ENCODE measurements at places on chromosomes 3 and 15.

DNA sequence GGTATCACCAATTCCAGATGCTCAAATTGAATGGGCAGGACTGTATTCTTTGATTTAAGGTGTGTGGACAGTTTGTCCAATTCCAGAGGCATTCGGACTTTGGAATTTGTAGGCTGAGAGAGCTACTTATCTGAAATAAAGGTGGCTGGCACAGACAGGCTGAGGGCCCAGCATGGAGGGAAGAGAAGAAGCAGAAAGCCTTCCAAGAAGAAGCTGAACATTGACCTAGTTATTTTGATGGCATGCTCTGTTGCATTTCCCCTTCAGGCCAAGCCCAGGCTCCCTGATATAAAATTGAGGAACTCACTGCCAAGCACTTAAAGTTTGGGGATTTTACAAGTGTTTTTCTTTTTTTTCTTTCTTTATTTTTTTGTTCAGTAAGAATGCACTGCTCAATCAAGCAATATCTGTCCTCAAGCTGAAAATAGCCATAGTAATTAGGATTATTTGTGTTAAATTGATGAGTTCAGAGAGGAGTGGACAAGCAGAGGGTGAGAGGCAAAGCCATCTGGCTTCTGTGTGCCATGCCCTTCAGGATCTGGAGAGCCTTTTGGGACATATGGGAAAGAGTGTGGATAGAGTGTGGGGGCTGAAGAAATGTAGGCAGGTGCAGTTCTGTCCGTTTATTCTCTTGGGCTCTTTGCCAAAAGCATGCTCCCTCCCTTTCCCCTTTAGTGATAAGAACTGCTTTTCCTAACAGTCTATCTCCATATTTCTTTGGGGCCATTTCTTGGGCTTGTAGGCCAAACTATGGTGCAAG is 148.9 kb downstream of the OXSM start:
- no peak for DNase-seq

- peak; percentile 77 for DNase-seq
Observed at GRCh38 chr3:188954590-188955208, 217.1 kb upstream of the TPRG1 start.

GRCh38 chr15:77032052-77032646 is 37.2 kb downstream of the PSTPIP1 start:
- no peak for DNase-seq

GRCh38 chr15:65377105-65377975 is 462 bp downstream of the IGDCC3 start:
- no peak for DNase-seq

DNA sequence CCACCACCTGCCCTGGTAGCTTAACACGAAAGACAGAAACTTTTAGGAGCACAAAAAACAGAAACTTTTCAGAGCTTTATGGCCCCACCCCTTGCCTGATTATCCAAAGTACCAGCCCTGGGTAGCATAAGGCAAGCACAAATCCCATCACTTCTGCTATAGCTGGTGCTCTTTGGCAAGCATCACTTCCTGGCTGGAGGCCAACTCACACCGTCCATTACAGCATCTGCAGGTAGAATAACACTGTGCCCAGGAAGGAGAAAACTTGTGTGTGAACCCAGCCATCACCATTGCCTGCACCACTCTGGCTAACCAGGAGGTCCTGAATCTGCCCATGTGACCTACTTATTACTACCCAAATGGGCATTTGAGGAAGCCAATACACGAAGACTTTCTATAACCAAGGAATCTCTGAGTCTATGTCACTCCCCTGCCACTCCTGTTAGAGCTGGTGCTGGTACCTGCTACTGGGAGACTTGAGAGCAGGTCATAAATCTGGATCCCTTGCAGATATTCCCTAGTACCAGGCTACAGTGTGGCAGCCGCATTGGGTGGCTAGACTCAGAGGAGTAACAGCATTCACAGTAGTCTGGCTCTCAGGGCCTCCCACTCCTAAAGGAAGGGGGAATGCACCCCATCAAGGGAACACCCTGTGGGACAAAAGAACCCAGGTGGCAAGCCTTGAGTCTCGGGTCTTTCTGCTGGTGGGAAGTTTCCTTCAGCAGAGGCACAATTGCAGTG is 73.3 kb upstream of the AKAP13 start:
- no peak for DNase-seq

DNA sequence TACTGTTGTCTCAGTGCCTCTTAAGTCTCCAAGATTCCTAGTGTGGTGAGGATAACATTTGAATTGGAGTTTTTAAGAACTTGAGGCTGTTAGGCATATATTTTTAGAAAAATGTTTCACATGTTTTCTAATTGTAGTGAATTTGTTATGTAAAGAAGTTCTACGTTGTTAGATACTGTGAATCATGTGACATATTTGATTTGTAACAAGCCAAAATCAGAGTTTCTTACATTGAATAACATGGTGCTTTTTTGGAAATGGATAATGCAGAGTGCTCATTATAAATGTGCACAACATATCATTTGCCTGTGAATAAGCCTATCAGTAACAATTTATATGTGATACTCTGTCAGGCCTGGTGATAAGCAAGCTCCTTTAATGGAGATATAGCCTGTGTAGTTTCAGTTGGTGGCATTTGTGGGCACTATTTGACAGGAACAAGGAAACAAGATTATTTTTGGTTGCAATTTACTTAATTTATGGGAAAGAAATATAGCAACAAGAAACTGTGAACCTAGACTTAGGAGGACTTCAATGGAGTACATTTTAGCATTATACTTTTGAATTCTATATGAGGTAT is 328.8 kb downstream of the ARPP21 start:
- DNase-seq, result no peak

GRCh38 chr3:187767266-187768012 is 22.2 kb upstream of the BCL6 start:
- no peak for DNase-seq

DNA sequence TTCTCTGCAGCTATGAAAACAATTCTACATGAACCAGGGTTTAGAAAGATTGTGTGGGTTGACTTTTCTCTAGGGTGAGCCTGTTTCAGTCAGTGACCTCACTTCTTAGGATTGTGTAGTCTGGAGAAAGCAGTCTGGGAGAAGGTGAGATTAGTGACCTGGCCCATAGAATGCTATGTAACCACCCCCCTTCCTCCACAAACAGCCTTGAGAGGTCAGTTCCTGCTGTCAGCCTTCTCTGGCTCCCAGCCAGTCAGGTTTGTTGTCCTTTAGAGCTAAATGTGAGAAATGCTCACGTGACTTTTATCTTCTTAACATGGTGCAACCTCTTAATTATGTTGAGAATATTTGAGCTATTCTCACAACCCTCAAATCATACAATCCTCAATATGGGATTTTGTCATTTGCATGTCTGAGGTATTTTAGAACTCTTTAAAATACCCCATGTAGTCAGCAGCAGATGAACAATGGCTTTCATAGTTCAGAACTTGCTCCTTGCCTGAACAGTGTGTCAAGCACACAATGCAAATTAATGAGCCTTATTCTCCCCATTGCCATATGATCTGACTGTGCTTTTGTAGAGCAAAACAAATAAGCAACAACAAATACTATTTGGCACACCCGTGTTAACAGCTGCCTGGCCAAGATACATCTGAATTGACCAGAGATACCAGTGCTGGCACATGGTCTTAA is 311.6 kb downstream of the CNTN6 start:
- DNase-seq, result no peak

DNA sequence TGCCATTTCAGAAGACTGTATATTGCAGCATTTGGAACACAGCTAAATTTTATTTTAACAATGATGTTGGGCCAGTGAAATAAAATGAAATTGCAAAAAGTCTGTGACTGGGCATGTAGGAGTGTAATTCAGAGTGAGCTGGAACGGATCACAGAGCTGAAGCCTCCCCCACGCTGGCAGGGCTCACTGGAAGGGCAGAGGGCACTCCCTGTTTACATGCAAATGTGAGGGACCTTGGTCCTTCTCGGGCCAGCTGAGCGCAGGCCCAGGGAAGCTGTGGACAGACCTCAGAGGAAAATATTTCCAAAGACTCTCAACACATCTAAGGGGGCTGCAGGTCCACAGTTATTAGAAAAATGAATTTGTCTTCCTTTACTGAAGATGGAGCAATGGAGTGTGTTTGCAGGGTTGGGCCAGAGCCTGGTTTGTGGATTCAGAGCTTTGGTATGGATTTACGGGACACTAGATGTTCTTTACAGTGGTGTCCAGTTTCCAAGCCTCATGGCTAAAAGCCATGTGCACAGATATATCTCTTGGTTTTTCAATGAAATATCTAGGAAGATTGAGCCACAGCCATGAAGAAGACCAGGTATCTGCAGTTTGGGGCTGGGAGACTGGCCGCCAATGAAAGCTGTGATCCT is 32.0 kb downstream of the TRPM1 start:
- no peak for DNase-seq

DNA sequence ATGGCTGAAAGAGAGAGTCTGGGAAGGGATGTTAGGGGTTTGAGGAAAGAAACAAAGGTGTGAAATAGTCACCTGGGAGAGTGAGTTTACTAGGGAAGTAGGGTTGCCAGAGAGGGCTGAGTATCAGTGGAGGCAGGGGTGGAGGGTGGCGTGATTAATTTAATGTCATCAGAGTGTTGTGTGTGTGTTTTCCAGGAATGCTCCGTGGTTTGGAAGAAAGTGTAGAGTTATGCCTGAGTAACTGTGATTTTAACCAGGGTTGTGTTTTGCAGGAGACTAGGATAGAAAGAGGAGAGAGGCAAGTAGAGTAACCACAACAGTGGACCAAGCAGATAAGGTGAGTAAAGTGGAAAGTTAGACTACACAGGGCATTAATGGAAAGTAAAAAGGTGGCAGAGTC is 27.2 kb downstream of the PLD1 start:
- DNase-seq, result no peak

DNA sequence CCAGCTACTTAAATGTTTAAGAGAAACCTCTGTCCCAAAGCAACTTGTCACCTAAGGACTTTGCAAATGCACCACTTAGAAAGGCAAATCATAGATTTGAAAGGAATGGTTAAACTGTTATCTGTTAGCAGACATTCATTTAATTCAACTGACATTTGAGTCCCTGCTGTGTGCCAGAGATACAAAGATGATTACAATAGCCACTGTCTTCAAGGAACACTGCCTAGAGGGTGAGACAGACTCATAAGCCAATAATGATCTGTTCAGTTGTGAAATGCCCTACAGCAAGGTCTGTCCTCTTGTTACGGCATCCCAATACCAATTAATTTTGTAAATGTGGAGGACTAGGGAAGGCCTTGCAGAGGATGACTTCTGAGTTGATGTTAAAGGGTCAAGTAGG is 113.1 kb downstream of the ATG7 start:
- no peak for DNase-seq

- no peak for DNase-seq
Observed at GRCh38 chr15:39462691-39463090, 118.2 kb upstream of the THBS1 start.

DNA sequence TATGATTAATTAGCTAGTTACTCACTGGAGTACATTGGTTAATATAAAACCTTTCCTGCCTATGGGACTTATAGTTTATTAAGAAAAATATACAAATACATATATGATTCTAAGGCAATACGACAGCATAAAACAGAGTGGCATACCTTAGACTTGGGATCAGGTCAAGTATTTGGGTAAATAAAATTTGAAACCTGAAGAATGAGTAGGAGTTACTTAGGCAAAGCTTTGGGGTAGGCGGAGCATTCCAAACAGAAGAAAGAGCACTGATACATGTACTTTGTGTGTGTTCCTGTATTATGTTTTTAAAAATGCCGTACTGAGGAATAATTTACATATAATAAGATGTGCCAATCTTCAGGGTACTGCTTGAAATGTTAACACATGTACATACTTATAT is 15.1 kb downstream of the ZPLD1 start:
- DNase-seq, result no peak

DNA sequence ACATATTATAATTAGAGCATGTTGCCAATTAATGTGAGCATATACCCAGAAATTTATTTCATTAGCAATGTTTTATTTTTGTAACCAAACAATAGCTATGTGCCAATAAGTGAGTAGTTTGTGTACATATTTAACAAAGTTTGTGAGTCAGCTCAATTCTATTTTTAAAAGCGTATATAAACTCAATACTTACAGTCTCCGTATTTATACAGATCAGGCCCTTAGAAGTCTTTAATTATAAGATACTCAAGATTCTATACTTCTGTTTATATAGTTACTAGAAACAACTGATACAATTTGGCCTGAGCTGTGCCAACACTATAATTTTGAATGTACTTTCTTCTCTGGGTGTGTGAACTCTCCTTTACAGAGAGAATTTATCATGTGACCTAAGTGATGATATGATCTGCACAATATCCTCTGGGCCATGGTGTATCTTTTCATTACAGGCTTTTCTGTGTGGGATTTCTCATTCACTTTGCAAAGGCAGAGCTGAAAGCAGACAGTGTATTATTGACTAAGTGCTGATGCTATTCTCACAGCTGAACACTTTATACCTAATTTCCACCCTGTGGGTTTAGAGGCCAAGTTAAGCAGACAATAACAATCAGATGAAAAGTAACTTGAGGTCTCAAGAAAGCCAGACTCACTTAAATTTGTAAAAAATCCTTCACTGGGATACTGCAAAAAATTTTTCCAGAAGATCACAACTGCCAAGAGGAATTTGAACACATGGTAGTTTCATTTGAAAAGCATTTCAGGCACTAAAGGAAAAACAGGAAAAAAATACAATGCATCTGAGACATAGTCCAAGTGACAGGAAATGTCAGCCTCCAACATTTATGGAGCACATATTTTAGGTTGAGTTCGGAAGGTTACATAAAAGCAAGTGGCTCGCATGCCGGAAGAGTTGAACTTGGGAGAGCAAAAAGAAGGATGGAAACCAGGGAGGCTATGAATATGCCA is 277.9 kb upstream of the SEMA6D start:
- DNase-seq, result no peak

GRCh38 chr3:70064194-70064779 is 64.8 kb downstream of the SAMMSON start:
- DNase-seq, result no peak

DNA sequence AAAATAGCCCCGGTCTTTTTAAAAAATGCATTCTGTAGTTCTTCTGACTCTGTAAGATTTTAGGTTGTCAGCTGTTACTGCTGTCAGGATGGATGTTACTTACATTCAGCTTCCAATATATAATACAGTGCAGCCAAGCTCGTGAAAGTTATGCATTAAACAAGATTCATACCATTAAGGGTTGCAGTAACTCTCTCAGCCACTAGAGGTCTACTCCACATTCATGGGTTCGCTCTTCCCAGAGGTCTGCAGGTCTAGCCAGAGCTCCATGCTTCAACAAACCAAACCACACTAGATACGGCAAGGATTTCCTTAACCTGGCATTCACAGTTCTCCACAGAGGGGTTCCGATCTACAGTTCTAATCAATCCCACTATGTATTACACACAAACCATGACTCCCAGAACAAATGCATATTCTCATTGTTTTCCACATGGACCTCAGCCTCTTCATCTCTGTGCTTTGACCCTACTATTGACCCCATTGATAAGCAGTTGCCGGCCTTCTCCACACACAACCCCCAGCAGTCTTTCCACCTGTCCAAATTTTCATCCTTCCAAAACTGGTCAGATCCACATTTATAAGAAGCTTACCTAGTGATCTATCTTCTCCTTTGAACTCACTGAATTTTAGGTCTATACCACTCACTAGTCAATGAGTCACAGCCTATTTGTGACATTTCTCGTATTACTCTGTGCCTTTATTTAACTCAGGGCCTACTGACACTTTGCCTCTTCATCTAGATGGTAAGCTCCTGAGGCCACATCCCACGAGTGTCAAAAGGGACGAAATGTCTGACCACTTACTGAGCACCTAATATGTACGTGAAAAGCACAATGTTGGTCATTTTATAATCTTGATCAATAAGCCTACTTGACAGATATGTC is 33.7 kb downstream of the RORA start:
- no peak for DNase-seq

GRCh38 chr3:123809597-123809996 is 74.5 kb downstream of the MYLK start:
- no peak for DNase-seq
